ENCODE measurements at places on chromosomes 4 and X. TPM values are rescaled to one million over a fixed set of nuclear protein-coding genes. Genes with fewer than 3 reads are reported as not detected.

DNA sequence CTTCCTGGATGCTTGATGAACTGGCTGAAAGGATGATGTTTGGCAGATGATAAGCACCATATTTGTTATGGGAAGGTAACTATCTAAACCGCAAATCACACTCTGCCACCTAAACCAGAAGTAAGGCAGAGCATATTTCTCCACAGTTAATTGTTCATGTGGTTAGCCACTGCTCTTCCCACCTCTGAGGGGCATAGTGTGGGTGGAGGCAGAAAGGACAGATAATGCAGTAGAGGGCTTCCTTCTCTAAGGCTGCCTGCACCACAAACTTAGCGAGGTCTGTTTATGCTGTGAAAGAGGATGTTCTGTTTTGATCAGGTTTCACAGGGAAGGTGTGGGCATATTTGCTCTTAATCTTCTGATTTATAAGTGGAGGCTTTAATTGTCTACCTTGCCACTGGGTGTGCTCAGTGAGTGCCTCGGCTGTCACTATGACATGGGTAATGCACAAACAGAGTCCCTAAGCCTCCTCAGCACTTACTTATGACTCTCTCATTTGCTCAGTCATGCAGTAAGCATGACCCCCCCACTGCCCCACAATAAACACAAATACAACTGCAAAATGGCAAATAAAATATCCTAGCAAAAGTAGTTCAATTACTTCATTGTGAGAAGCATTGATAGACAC lies 401.0 kb downstream of the TMA16 start:
- H3K27me3 ChIP-seq, result peaks cover 5% of the 10 kb centered on the region
- no peaks in the 10 kb centered on the region for H3K36me3 ChIP-seq
- no peak overlapping the region for H3K27ac ChIP-seq
- H3K4me1 ChIP-seq, result no peaks in the 10 kb centered on the region
- no peak overlapping the region for H3K4me3 ChIP-seq

- no peaks in the 10 kb centered on the region for H3K27me3 ChIP-seq
- no peak overlapping the region for H3K4me3 ChIP-seq
- DNase-seq, result no peak
Measured at GRCh38 chr4:179097741-179098140, 1655.5 kb upstream of the AGA start.

- H3K27me3 ChIP-seq, result no peaks in the 10 kb centered on the region
- peak overlapping the region; percentile 84 for H3K27ac ChIP-seq
- peaks cover 10% of the 10 kb centered on the region for H3K4me1 ChIP-seq
- peak overlapping the region; percentile 77 for H3K4me3 ChIP-seq
- H3K36me3 ChIP-seq, result no peaks in the 10 kb centered on the region
Measured at GRCh38 chrX:97563531-97564133, 679.9 kb downstream of the RPA4 start.

DNA sequence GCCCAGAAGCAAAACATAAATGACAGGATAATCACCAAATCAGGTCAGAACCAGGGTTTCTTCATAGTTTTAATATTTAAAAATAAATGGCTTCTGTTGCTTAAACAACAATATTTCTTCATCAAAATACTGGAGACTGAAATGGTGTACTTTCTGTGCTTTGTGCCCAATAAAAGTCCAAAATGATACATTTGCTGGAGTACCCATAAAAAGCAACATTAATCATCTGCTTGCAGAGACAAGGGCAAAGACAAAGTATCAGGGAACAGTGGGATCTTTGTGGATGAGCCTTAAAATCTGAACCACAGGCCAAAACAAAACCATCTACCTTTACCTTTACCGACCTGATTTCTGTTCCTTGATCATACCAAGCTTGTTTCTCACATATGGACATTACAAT lies 683.9 kb upstream of the ATOH1 start:
- no peaks in the 10 kb centered on the region for H3K4me1 ChIP-seq
- H3K27me3 ChIP-seq, result no peaks in the 10 kb centered on the region
- no peaks in the 10 kb centered on the region for H3K36me3 ChIP-seq
- H3K27ac ChIP-seq, result no peak overlapping the region

- H3K36me3 ChIP-seq, result no peaks in the 10 kb centered on the region
- no peak overlapping the region for H3K4me3 ChIP-seq
- no peaks in the 10 kb centered on the region for H3K27me3 ChIP-seq
- H3K4me1 ChIP-seq, result peaks cover 27% of the 10 kb centered on the region
- DNase-seq, result no peak
Measured at GRCh38 chr4:10671366-10671765, 13.2 kb downstream of the CLNK start.

The SPATA4 gene
- total RNA-seq, result not detected

The IBSP gene
- total RNA-seq, result not detected

Data from activated B cell treated with CpG ODN at 0.5 μM for 24 hours (primary cell).